ENCODE measurements at places on chromosomes 3 and 15. TPM values are rescaled to one million over a fixed set of nuclear protein-coding genes. Genes with fewer than 3 reads are reported as not detected.

GRCh38 chr3:150653110-150653561, 50.0 kb downstream of the SELENOT start:
- DNase-seq = no peak
- no peak overlapping the region for H3K4me3 ChIP-seq
- H3K27ac ChIP-seq = no peak overlapping the region
- H3K36me3 ChIP-seq = no peaks in the 10 kb centered on the region
- H3K27me3 ChIP-seq = no peaks in the 10 kb centered on the region
- H3K4me1 ChIP-seq = no peaks in the 10 kb centered on the region

DNA sequence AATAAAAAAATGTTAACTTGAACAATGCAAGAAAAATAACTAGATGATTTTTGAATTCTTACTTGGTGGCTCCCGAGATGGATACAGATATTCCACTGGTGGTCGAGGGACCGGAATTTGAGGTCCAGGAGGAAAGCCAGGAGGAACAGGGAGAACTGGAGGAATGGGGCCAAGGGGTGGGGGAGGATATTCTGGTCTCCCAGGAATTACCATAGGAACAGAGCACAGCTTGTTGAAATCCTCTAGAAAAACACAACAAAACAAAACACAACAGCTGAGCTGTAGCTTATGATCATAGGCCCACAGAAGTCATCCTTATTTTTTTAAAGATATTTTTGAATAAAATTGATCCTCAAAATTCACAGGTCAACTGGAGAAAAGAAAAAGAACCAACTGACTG, 129.4 kb downstream of the FBN1 start:
- no peak overlapping the region for H3K27ac ChIP-seq
- no peak for DNase-seq

- no peak overlapping the region for H3K27ac ChIP-seq
- H3K4me3 ChIP-seq = no peak overlapping the region
- no peaks in the 10 kb centered on the region for H3K27me3 ChIP-seq
- no peaks in the 10 kb centered on the region for H3K36me3 ChIP-seq
Observed at GRCh38 chr3:20380295-20380694, 194.3 kb upstream of the SGO1 start.

DNA sequence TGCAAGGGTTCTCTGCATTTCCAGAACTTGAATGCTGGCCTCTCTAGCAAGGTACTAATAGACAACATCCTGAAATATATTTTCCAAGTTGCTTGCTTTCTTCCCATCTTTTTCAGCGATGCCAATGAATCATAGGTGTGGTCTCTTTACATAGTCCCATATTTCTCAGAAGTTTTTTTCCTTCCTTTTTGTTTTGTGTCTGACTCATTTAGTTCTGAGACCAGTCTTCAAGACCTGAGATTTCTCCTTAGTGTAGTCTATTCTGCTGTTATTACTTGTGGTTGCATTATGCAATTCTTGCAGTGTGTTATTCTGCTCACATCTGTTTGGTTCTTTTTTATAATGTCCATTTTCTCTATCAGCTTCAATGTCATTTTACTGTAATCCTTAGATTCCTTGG, 1265.0 kb upstream of the ALCAM start:
- H3K4me3 ChIP-seq = no peak overlapping the region
- H3K27me3 ChIP-seq = no peaks in the 10 kb centered on the region
- no peak overlapping the region for H3K27ac ChIP-seq
- DNase-seq = no peak
- no peaks in the 10 kb centered on the region for H3K36me3 ChIP-seq

- no peak for DNase-seq
- no peak overlapping the region for H3K27ac ChIP-seq
- H3K4me1 ChIP-seq = peaks cover 2% of the 10 kb centered on the region
- no peaks in the 10 kb centered on the region for H3K36me3 ChIP-seq
- no peaks in the 10 kb centered on the region for H3K27me3 ChIP-seq
- H3K4me3 ChIP-seq = no peak overlapping the region
Observed at GRCh38 chr15:30985081-30985531, 6.3 kb downstream of the MTMR10 start.

DNA sequence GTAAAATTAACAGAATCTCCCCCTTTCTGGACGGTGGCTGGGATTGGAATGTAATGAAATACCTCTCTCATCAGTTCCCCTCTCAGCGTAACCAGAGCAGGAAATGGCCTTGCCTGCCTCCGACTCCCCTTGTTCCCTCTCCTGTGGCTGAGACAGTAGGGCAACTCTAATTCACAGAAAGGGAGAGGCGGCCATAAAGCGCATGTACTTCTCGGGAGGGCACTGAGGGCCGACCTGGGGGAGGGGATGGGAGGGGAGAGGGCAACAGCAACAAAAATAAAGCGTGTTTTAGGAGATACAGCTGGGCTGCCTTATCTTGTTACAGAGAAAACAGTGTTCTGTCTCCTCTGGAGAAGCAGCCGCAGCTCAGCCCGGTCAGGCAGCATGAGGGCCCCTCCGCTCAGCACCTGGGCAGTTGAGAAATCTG, 783.3 kb upstream of the ARRDC4 start:
- H3K4me3 ChIP-seq = no peak overlapping the region
- DNase-seq = no peak
- no peak overlapping the region for H3K27ac ChIP-seq
- H3K4me1 ChIP-seq = no peaks in the 10 kb centered on the region
- no peaks in the 10 kb centered on the region for H3K36me3 ChIP-seq

GRCh38 chr15:68885070-68885469, 45.3 kb upstream of the SPESP1 start:
- H3K4me3 ChIP-seq = no peak overlapping the region
- no peaks in the 10 kb centered on the region for H3K4me1 ChIP-seq
- H3K27ac ChIP-seq = no peak overlapping the region
- no peaks in the 10 kb centered on the region for H3K27me3 ChIP-seq

DNA sequence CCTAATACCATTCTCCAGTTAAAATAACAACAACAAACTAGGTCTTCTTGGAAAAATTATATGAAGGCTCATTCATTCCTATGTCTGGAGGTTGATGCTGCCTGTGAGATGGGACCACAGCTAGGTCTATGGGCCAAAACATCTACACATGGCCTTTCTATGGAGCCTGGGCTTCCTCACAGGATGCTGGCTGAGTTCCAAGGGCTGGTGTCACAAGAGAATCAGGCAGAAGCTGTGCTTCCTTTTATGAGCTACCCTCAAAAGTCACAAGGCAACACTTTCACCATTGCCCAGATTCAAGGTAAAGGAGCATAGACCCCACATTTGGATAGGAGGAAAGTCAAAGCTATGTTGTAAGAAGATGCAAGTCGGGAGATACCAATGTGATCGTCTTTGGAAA, 4.6 kb upstream of the RTP2 start:
- no peaks in the 10 kb centered on the region for H3K36me3 ChIP-seq
- DNase-seq = no peak
- H3K27me3 ChIP-seq = no peaks in the 10 kb centered on the region
- no peak overlapping the region for H3K4me3 ChIP-seq
- no peak overlapping the region for H3K27ac ChIP-seq

IP6K1 gene
- 36.5 TPM for total RNA-seq

MEX3B gene
- 2.9 TPM for total RNA-seq

ATP13A3 gene
- total RNA-seq = 189 TPM

NTRK3 gene
- total RNA-seq = 79.9 TPM

COLQ gene
- 18.7 TPM for total RNA-seq

MLF1 gene
- total RNA-seq = 8.7 TPM

BCHE gene
- total RNA-seq = 1.9 TPM

NMNAT3 gene
- 12.7 TPM for total RNA-seq

SAMMSON gene
- 25.6 TPM for total RNA-seq

TMEM158 gene
- 3.0 TPM for total RNA-seq

CCK gene
- not detected for total RNA-seq

Measured in aorta (tissue), 5 donors.